ENCODE measurements at places on chromosomes 6 and 20.

GRCh38 chr20:33401921-33402369, 626 bp upstream of the CDK5RAP1 start:
- DNase-seq: no peak

- no peak for DNase-seq
Measured at GRCh38 chr6:1679688-1680068, 70.0 kb downstream of the FOXC1 start.

DNA sequence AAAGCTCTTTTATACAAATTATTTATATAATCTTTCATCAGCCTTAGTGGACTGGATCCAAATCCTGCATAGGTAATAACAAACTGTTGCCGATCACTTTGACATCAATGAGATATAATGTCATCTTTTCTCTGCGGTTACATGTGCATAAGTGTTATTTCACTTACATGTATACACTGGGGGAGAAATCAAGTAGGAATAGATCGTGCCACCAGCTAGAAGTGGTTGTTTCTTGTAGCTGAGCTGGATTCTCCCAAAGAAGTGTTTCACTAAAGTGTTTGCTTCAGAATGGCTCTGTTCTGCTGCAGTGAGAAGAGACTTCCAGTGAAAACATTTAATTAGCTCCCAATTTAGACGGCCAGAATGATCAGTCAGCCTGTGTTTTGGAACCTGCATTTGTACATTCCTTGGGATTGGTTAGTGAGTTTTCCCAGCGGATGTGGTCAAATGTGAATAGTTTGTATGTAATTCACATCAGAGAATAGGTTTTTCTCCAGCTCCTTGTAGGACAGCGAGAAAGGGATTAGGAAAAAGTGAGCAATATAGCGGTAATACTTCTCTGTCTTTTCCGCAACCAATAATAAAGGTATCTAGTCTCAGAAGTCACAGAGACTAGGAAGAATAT, 163.1 kb upstream of the CCN2 start:
- no peak for DNase-seq

DNA sequence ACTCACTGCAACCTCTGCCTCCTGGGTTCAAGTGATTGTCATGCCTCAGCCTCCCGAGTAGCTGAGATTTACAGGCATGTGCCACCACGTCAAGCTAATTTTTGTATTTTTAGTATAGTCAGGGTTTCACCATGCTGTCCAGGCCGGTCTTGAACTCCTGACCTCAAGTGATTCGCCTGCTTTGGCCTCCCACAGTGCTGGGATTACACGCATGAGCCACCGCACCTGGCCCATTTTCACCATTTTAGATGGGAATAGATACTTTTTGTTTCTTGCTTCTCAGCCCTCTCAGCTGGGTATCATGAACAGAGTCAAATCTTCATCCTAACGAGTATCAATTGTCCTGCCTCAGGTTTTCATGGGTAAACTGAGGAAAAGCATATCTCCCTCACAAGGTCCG, 235.0 kb downstream of the CDC5L start:
- no peak for DNase-seq

GRCh38 chr6:79223611-79224404, 10.7 kb downstream of the HMGN3 start:
- no peak for DNase-seq

- DNase-seq: no peak
Measured at GRCh38 chr6:118551063-118552053, 3.3 kb downstream of the PLN start.

GRCh38 chr20:63652192-63652980, 838 bp downstream of the STMN3 start:
- no peak for DNase-seq

- DNase-seq: no peak
Measured at GRCh38 chr6:39416026-39416425, 93.5 kb upstream of the KCNK16 start.

GRCh38 chr6:71929047-71929446, 42.7 kb downstream of the RIMS1 start:
- no peak for DNase-seq

DNA sequence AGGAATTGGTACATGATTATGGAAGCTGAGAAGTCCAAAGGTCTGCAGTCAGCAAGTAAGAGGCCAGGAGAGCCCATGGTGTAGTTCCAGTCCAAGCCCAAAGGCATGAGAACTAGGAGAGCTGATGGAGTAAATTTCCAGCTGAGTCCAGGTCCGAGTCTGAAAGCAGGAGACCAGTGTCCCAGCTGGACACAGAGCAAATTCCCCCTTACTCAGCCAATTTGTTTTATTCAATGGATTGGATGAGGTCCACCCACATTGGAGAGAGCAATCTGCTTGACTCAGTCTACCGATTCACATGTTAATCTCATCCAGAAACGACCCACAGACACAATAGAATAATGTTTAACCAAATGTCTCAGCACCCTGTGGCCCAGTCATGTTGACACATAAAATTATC, 14.9 kb downstream of the TMEM181 start:
- DNase-seq: no peak

GRCh38 chr6:76510489-76510888, 438.0 kb upstream of the IMPG1 start:
- DNase-seq: no peak

DNA sequence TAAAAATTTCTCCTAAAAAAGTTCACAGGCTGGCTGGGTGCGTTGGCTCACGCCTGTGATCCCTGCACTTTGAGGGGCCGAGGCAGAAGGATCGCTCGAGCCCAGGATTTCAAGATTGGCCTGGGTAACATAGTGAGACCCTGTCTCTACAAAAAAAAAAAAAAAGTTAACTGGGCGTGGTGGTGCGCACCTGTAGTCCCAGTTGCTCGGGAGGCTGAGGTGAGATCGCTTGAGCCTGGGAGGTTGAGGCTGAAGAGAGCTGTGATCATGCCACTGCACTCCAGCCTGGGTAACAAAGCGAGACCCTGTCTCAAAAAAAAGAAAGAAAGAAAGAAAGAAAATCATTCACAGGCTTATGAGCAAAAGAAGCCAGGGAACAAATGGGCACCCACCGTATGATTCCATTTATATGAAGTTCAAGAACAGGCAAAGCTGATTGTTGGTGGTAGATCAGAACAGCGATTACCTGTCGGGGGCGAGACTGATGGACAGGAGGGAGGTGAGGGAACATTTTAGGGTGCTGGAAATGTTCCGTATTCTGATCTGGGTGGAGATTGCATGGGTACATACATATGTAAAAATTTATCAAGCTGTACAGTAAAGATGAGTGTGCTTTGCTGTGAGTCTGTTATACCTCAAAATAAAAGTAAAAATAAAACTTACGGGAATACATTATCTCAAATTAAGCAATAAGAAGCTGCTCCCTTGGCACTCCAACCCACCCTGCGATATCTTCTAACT, 77.1 kb downstream of the FGD2 start:
- no peak for DNase-seq

DNA sequence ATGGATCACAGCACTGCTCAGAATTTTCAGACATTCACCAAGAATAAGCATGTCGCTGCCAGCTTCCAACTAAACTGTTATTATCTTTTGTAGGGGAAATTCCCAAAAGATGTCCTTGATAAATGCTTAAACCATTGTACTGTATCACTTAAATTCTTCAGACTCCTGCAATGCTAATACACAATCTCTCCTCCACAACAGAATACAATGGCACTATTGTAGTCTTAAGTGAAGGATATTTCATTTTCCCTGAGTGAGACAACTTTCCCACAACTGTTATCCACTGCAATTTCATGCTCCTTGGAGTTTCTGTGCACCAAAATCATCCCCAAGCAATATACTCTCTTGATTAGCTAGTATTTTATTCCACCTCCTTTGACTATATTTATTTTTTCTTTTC, 189.7 kb downstream of the COL9A1 start:
- DNase-seq: no peak

DNA sequence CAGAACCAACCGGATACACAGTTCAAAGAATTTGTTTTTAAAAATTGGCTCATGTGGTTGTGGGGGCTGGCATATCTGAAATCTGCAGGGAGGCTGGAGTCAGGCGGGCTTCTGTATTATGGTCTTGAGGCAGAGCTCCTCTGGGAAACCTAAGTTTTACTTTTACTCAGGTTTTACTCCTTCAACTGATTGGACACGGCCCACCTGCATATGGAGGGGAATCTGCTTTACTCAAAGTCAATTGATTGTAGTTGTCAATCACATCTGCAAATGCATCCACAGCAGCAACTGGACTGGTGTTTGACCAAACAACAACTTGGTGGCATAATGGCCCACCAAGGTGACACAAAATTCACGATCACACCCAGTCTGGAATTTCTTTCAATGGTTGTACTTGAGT, 103.4 kb downstream of the ERMARD start:
- DNase-seq: no peak

- DNase-seq: no peak
Measured at GRCh38 chr6:148959008-148959407, 212.2 kb downstream of the UST start.

DNA sequence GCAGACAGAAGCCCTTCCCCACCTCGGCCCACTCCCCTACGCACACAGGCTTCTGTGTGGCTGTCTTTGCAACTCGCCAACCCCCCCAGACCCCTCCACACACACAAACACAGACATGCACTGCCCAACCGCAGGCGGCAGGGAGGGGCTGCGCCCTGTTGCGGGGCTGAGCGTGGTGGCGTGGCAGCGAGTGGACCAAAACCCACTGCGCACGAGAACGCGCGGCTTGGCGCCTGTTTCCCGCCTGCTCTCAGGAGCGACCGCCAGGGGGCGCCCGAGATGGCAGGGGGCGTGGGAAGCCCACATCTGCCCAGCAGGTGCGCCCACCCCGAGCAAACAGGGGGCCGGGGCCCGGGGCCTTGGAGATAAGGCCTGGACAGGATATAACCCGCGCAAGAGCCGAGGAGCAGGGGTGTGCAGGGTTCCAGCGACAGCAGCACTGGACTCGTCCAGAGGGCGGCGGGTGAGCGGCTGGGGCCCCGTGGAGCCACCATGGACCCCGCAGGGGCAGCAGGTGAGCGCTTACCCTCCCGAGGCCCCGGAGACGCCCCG, at the start of gene RBPJL:
TSS of gene RBPJL (plus strand) at position 410 of the 552 bp plus-strand sequence. CDS start at position 493, 83 bp downstream.
- peak; percentile 21 for DNase-seq

- DNase-seq: no peak
Measured at GRCh38 chr6:111030008-111031007, 48.5 kb downstream of the RPF2 start.

- no peak for DNase-seq
Measured at GRCh38 chr20:59390437-59390836, 90.0 kb downstream of the EDN3 start.

DNA sequence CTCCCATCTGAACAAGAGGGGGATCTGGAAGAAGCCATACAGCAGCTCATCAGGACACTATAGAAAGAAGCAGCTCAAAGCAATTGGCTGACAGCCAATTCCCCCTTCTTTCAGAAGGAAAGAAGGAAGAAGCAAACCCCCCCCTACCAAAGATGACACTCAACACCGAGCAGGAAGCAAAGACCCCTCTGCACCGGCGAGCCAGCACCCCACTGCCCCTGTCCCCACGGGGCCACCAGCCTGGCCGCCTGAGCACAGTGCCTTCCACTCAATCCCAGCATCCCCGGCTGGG, 1.2 kb downstream of the REM1 start:
- no peak for DNase-seq

DNA sequence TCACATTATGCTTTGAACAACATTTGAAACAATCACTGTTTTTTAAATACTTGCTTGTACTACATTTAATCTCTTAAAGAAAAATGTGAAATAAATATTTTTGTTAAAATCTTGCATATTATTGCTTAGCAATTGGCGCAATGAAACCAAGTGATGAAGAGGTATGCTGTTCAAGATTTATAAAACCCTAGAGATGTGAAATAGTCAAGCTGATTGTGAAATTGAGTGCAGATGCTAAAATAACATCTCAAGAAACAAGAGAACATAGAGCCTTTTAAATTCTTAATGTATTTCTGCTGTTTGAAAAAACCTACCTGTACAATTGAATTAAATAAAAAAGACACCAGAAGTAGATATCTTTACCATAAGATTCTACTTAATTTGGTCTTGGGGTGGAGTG, 179.2 kb upstream of the MCHR2 start:
- no peak for DNase-seq

- peak; percentile 43 for DNase-seq
Measured at GRCh38 chr6:30877419-30878262, 6.7 kb upstream of the DDR1 start.

DNA sequence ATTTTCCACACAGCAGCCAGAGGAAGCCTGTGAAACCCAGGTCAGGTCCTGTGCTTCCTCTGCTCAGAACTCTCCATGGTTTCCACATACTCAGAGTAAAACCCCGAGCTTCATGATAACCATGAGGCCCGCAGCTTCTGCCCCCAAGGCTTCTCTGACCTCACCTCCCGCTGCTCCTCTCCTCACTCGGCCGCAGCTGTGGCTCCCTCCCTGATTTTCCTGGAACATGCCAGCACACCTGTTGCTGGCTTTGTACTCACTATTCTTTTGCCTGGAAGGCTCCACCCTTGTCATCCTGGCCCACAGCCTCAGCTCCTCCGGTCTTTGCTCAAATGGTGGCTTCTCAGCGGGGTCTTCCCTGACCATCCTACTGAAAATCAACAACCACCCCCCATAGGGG, 341.7 kb downstream of the PREX1 start:
- DNase-seq: no peak

DNA sequence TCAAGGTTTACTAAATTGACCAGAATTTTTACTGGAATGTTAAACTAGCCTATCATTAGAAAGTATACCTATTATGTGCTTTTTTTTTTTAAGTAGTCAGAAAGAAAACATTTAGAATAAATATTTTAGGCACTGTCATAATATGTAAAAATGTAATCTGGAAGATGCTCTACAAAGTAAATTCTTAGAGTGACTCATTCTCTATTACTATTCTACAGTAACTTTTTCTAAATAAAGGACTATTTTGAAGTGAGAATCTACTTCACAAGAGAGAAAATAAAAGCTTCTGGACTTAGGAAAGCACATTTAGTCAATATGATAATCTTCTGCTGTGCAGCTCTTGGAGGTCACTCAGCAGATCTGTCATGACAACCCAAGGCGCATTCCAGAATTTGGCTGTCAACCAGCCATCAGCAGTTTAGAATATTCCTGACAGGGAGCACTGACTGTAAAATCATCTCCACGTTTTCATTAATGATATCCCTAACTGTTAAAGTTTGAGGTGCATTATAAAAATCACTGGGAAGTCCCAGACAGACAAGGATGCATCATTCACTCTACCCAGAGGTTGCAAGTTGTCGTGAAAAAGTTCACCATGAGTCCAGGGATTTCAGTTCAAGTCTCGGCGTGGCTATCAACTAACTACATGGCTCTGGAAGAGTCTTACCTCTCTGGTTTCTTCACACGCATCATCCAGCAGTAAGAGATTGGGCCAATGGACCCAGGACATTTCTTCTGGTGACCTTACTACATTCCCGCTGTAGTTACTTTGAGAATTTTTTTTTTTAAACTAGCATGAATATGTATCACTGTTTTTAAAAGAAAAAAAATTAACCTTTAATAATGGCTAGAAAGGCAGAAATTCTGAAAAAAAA, 374.9 kb downstream of the GJA1 start:
- DNase-seq: no peak

- no peak for DNase-seq
Measured at GRCh38 chr20:44465001-44465560, 10.6 kb upstream of the TTPAL start.

DNA sequence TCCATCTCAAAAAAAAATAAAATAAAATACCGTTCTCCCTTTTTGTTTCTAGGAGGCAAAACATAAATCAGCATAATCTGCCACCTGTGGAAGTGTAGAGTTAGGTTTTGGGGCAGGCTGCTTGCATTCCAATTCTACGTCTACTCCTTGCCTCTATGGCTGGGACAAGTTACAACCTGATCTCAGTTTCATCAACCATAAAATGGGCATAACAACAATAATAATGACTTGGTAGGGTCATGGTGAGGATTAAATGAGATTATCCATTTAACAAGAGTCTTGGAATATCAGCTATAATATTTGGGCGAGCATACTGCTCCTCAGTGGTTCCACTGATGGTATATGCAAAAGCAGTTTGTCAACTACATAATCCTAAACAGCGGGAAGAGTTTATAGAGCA, 3.7 kb upstream of the RAE1 start:
- DNase-seq: no peak

Data from activated CD4-positive, alpha-beta T cell treated with anti-CD3 and anti-CD28 coated beads, Interleukin-2, amount 50 U/mL, for 24 hours (primary cell).